ENCODE measurements at places on chromosomes 6 and 20. TPM values are rescaled to one million over a fixed set of nuclear protein-coding genes. Genes with fewer than 3 reads are reported as not detected.

DNA sequence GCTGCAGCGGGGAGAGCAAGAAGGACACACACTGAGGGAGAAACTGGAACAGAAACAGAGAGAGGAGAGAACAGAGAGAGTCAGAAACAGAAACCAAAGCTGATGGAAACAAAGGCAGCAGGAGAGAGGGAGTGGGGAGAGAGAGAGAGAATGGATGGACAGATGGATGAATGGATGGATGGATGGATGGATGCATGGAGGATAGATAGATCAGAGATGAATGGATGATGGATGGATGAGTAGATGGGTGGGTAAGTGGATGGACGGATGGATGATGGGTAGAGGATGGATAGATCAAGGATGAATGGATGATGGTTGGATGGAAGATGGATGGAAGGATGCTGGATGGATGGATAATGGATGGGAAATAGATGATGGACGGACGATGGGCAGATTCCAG, 35.0 kb upstream of the PHACTR3 start:
- no peak for DNase-seq

GRCh38 chr6:56984361-56984760, 29.5 kb downstream of the BEND6 start:
- DNase-seq: no peak

DNA sequence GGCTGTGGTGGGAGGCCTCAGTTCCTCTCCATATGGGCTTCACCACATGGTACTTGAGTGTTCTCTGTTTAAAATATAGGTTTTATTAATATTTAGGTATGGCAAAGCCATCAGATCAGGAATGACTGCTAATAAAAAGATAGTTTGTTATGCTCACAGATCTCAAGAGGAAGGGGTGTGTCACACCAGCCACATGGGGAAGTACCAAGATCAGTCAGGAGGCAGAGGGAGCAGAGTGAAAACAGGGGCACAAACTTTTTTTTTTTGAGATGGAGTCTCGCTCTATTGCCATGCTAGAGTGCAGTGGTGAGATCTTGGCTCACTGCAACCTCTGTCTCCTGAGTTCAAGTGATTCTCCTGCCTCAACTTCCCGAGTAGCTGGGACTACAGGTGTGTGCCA, 92.1 kb upstream of the GCM1 start:
- no peak for DNase-seq

DNA sequence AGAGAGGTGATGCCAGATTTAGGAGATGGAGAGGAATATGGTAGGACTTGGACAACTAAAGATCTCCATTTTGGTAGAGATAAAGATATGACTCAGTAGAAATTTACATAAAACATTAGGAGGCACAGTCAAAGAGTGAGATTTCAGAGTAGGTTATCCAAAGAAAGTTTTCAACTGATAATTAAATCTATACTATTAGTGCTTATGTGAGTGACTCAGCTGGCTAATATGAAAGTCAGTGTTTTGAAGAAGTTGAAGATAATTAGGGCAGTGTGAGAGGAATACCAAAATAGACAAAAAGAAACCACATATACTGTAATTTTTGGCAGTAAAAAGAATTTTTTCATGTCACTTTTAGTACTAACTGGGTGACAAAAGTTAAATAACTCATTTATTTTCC, 712.8 kb upstream of the HS3ST5 start:
- DNase-seq: no peak

Gene TINAG
- polyA plus RNA-seq: not detected

DNA sequence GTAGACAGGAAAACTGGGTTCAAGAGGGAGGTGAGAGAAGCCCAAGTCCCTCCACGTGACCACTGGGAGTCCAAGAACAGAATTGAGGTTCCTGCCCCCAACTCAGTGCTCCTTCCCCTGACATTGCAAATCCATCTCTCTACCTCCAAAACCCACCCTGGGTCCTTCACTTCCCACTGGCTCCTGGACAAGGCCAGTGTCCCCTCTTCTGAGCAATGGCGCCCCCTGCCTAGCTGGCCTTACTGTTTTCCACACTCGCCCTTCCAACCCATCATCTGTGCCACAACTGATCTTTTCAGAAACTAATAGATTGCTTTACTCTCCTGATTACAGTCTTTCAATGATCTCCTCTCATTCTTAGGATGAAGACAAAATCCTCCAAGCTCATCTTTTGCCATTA, 200.3 kb downstream of the ANKRD60 start:
- no peak for DNase-seq
